Caudate nucleus (tissue), 63 donors: ENCODE measurements at places on chromosomes 1 and 21.

- no peak for DNase-seq
Measured at GRCh38 chr1:45545019-45545493, 5.6 kb upstream of the AKR1A1 start.

GRCh38 chr1:62370594-62370993 is 51.4 kb upstream of the KANK4 start:
- DNase-seq, result no peak

GRCh38 chr1:184684285-184685074 is 70.2 kb downstream of the EDEM3 start:
- DNase-seq, result peak; percentile 13

- DNase-seq, result no peak
Measured at GRCh38 chr1:179879797-179880196, 2.2 kb upstream of the TOR1AIP2 start.

DNA sequence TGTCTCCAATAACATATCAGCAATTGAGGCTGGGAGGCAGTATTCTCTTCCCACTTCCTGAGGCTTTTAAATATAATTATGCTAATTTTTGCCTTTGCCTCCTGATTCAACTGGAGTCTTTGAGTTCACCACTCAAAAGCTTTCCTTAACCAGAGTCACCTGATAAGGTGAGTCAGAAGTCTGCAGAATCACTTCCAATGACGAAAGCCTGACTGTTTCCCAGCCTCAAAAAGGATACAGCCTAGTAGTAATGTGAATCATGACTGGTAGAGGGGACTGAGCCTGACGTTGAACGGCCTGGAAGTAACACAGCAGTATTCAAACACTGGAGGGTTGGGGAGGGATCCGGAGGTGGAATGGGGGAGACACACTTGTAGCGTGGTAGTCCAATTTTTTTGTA is 10.4 kb upstream of the MRPL9 start:
- DNase-seq, result no peak

- DNase-seq, result no peak
Measured at GRCh38 chr1:115364046-115364779, 26.2 kb upstream of the NGF start.

DNA sequence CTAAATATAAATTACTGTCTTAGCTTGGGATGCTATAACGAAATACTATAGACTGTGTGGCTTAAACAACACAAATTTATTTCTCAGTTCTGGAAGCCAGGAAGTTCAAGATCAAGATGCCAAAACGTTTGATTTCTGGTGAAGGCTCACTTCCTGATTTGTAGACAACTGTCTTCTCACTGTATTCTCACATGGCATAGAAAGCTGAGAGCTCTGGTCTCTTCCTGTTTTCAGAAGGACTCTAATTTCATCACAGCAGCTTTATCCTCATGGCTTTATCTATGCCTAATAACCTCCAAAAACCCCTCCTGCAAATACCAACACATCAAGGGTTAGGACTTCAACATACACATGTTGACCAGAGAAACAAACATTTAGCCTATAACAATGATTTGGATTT is 1795.5 kb downstream of the MRPL39 start:
- no peak for DNase-seq

- no peak for DNase-seq
Measured at GRCh38 chr1:229114315-229114714, 156.6 kb upstream of the RAB4A start.

- DNase-seq, result no peak
Measured at GRCh38 chr1:248366609-248367008, 5.1 kb downstream of the OR2T4 start.

DNA sequence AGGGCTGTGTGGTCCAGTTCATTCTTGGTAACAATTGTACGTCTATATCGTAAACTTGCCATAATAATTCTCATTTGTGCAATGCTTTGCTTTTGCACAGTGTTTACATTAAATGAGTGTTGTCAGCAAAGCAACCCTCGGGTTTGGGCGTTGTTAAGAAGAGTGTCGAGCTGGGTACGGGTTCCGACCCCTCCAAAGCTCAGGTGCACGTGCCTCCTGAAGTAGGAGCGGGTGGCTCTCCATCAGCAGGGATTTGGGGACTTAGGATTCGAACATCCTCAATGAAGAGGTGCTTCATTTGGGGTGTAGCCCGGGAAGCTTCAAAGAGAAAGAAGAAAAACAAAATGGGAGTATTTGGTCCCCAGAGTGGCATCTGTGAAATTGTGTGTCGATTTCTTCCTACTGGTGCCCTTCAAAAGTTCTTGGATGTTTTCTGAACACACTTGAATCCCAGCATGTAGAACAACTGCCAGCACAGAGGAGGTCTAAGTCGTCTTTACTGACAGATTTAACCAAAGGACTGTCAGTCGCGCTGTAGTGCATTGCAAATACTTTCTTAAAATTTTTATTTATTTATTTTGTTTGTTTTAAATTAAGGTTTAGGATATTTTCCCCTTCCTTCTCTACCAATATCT is 1.1 kb downstream of the TRIM58 start:
- no peak for DNase-seq

- DNase-seq, result no peak
Measured at GRCh38 chr21:32413697-32414578, 1.4 kb downstream of the EVA1C start.

DNA sequence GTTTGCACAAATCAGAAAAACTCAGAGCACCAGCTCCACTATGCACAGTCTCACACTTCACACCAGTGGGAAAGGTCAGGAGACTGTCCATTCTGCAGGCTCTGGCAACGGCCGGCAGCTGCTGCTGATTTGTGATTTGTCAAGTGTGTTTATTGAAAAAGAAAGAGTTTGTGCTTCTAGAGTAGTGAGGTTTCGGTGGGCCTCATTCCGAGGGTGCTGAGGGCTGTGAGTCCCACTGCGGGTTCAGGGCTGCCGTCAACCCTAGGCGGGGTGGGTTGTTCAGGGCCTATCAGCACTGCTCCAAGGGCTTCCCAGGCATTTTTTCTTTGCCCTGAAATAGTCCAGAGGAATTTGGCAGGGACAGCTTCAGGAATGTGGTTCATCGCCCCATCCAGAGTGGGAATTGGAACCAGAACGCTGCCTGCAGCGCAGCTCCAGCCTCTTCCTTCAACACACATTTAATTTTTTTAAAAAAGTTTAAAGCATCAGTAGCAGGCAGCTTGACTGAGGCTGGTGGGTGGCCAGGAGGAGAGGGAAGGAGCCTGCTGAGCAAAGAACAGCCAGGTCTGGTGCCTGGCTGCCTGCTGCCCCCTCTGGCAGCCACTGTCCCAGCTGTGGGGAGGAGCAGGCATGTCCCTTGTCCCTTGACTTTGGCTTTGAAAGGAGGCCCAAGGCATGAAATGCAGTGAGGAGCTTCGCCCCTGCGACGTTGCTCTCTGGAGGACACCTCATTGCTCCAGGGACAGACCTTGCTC is 19.7 kb downstream of the STUM start:
- DNase-seq, result no peak

DNA sequence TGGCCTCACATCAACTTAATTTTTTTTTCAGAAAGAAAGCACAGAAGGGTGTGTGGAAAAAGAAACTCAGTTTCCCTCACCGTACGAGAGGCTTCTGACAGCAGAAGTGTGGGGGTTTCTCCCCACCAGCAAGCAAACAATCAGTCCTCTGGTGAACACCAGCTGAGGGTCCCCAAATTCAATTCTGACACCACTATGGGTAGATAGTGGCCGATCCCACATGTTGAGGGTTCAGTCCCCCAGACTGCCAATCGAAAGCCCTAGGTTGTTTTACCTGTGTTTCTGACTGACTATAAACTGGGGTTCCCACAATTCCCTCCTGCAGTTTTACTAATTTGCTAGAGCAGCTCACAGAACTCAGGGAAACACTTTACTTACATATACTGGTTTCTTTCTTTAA is 2.1 kb downstream of the IFI6 start:
- DNase-seq, result no peak

DNA sequence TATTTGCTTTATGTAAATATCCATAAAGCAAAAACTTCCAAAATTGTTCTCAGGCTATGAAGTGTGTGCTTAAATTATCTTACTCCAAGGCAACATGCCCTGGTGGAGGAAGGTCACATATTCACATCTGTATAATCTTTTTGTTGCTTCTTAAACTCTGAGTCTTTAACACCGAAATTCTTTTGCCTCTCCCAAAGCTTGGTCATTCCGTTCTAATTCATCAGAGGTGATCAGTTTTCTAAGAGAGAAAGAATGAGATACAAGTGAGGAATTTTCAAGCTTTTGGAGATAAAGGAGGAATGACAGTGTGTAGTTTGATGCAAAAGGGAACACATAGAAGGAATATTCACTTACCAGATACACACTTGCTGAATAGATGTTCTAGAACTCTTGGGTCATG is 561.7 kb downstream of the LTN1 start:
- no peak for DNase-seq

GRCh38 chr21:22536509-22536908 is 1538.3 kb downstream of the NCAM2 start:
- DNase-seq, result no peak

DNA sequence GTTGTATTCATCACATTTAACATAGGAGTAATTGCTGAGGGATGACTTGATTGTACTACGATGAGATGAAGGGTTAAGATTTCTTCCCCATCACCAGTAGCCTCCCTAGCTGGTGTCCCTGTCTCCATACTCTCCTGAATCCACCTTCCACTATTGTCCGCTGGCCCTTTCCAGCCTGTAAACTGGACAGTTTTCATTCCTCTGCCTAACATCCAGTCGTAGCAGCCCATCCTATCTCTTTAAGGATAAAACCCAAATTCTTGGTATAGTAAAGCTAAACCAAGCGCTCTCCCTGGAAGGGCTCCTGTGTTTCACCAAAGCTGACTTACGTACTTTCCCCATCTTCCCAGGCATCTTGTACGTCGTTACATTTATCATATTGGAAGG is 670 bp downstream of the COX20 start:
- DNase-seq, result no peak

DNA sequence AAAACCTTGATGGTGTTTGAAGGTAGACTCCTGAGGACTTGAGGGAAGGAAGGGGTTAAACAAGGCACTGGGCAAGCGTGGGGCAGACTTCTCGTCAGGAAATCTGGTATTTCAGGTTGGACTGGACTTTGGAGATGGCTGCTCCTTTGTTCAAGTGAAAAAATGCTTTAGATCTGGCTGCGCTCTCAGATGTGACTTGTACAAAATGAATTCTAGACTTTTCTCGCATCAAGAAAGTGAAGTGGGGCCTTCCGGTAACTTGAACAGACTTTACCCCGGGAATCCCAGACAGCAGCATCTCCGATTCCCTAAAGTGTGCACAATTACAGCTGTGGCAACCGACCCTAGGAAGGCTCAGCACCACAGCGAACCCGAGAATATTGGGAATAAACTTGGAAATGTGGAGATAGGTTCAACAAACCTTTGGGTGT is 44.3 kb upstream of the ERRFI1 start:
- no peak for DNase-seq

DNA sequence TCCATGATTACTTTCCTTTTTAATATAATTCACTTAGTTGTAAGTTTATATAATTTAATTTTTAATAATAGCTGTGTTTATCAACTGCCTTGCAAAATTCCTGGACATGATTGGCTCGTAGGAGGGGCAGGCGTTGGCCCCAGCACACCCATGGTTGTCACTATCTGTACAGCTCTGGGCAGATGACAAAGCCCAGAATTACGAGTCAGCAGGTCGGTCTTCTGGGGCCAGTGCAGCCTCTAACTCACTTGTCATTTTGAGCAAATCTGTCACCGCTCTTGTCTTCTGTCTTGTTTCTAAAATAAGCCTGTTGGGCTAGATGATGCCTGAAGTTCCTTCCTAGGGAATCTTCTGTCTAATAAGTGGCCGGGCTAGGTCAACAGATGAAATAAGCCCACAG is 21.4 kb upstream of the LRRC38 start:
- DNase-seq, result no peak

GRCh38 chr1:27301052-27301422 is 20.9 kb upstream of the TMEM222 start:
- no peak for DNase-seq

DNA sequence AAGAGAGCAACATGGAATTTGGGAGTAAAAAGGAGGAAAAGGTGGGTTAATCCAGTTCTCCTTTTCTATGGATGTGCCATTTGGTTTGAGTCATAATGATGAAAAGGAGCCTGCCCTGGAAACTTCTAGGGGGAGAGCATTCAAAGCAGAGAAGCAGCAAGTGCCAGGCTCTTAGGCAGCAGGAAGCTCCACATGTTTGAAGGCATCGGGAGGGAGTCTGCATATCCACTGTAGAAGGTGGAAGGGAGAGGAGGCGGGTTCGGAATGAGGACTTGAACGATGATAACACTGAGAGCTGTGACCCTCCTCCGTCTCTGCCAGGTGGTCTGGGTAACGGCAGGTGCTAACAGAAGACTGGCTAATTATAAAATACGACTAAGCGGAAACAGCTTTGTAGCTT is 128.2 kb downstream of the RYR2 start:
- no peak for DNase-seq

DNA sequence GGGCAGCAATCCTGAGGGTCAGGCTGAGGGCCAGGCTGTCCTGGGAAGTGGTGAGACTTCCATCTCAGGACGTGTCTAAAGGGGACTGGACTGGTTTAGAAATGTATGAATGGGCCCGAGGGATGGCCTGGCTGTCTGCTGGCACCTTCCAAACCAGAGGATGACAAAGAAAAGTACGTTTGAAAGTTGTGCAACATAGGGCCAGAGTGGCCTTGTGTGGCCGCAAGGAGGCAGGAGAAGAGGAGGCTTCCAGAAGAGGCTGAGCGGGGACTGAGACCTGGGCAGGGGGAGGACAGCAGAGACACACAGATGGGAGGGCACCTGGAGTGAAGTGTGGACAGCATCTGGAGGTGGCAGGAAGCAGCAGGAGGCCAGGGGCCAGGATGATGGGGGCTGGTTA is 2.6 kb upstream of the SYTL1 start:
- DNase-seq, result no peak

- DNase-seq, result no peak
Measured at GRCh38 chr21:39153373-39153772, 29.9 kb downstream of the PSMG1 start.

GRCh38 chr21:44516828-44517174 is 23.2 kb downstream of the KRTAP10-1 start:
- no peak for DNase-seq

GRCh38 chr1:205532996-205533735 is 28.7 kb downstream of the CDK18 start:
- no peak for DNase-seq

DNA sequence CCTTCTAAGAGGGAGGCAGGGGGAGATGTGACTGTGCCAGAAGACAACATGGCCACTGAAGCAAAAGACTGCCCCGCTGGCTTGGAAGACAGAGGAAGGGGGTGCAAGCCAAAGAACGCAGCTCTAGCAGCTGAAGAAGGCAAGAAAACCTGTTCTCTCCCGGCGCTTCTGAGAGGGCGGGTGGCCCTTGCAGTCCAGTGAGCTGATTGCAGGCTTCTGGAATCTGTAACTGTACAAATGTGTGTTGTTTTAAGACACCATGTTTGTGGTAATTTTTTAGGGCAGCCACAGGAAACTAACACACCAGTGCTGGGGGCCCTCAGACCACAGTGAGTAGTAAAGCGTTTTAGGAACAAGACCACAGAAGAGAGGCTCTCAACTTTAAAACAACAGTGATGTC is 47.0 kb downstream of the CD46 start:
- DNase-seq, result no peak

DNA sequence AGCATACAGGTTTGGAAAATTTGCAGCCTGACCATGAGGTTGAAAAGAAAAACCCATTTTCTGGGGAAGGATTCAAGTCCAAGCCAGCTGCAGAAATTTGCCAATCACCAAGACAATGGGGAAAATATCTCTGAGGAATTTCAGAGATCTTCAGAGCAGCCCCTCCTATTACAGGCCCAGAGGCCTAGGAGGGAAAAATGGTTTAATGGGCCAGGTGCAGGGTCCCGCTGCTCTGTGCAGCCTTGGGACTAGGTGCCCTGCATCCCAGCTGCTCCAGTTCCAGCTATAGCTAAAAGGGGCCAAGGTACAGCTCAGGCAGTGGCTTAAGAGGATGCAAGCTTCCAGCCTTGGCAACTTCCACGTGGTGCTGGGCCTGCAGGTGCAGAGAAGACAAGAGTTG is 113.5 kb downstream of the GABPA start:
- no peak for DNase-seq
